Umbilical cord (tissue), 2 donors: ENCODE measurements at places on chromosomes 3 and 15. TPM values are rescaled to one million over a fixed set of nuclear protein-coding genes. Genes with fewer than 3 reads are reported as not detected.

The SEMA6D gene
- 17.1 TPM for total RNA-seq

The SNTN gene
- 6.3 TPM for total RNA-seq

The STOML1 gene
- total RNA-seq: 18.5 TPM

The IGSF10 gene
- 7.5 TPM for total RNA-seq

The KIAA1143 gene
- total RNA-seq: 26.7 TPM

The GOLGA8N gene
- 14.7 TPM for total RNA-seq
